Body of pancreas (tissue), 4 donors: ENCODE measurements at places on chromosomes 3 and 15. TPM values are rescaled to one million over a fixed set of nuclear protein-coding genes. Genes with fewer than 3 reads are reported as not detected.

Gene STAC
- 1.3 TPM for total RNA-seq

Gene ANKDD1A
- 18.8 TPM for total RNA-seq

Gene GMNC
- total RNA-seq = 1.0 TPM

Gene GUCA1C
- 4.4 TPM for total RNA-seq

DNA sequence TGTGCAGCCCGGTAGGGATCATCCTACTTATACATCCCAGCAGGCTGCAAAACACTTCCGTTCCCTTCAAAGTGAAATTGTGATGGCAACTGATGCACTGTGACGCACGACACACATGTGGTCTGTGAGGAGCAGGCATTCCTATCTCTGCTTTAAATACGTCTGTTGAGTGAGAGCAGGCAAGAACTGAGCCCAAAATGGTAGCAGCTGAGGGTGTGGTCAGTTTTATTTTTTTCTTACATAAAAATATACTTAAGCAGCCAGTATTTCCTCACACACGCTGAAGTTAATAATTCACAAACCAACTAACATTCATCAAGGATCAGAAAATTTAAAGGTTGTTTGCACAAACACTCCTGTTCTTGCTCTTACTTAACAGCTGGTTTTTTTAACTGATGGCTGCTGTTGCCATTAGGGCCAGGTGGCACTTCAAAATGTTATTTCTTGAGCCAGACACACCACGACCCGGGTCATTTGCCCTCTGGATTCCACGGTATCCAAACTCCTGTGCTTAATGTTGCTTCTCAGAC lies 23.9 kb downstream of the LRIG1 start:
- no peak for DNase-seq

GRCh38 chr3:65758438-65758837 lies 280.3 kb downstream of the MAGI1 start:
- no peak for DNase-seq

DNA sequence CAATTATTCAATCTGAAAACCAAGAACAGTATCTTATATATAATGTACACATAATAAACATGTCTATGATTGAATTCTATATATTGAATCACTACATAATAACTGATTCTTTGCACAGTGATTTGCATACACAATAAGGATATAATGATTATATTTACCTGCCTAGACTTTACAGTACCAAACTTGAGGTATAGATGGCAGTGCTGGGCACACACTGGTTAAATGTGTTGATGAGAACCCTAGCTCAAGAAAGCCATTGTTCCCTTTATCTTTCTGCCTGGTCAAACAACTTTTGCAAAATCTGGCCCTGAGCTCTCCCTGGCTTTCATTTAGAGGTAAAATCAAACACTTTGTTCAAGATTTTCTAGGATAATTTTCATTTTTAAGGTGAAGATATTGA lies 697.7 kb downstream of the TUSC7 start:
- DNase-seq = no peak

DNA sequence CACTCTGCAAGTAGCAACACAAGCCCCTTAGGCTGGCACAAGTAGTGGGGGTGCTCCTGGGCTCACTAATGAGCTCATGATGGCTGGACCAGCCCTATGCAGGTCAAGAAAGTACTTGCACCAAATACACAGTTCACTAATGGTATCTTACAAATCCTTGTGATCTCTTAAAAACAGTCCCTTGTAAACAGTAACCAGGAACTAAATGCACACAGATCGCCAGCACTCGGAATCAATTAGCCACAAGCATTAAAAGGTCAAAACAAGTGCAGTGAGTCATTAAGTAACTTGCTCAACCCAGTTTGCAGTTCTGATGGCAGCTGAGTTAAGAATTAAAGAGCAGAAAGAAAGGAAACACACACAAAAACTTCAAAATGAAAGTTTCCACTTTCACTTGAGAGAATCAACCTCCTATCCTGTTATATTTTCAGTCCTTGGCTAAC lies 43.2 kb downstream of the ARHGEF3 start:
- peak; percentile 64 for DNase-seq

Gene PRR20G
- total RNA-seq = not detected

DNA sequence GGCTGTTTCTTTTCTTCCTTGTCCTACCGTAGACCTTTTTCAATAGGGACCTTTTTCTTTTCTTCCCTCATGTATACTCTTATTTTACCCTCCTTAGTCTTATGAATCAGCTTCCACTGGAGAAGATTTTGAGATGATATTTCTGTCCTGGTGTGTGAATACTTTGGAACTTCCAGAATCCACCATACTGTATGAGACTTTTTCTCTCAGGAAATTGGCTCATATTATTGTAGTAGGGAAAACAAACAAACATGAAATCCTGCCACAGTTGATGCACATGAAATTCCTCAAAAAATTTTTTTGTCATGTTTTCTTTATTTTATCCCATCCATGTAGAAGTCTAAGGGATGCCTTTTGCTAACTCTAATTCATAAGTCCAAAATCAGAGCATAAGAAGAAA lies 289.3 kb upstream of the PLSCR5 start:
- DNase-seq = no peak

DNA sequence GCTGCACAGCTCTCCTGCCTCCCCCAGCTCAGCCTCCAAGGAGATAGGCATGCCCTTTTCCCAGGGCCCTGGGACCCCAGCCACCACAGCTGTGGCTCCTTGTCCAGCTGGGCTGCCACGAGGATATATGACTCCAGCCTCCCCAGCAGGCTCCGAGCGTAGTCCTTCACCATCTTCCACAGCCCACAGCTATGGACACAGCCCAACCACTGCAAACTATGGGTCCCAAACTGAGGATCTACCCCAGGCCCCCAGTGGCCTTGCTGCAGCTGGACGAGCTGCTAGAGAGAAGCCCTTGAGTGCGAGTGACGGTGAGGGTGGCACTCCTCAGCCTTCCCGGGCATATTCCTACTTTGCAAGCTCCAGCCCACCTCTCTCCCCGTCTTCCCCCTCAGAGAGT lies 20.5 kb upstream of the APEH start:
- DNase-seq = no peak

- no peak for DNase-seq
These were observed 23.6 kb downstream of the CRTC3 start for GRCh38 chr15:90553248-90553745.

Gene TGFBR2
- 143 TPM for total RNA-seq

DNA sequence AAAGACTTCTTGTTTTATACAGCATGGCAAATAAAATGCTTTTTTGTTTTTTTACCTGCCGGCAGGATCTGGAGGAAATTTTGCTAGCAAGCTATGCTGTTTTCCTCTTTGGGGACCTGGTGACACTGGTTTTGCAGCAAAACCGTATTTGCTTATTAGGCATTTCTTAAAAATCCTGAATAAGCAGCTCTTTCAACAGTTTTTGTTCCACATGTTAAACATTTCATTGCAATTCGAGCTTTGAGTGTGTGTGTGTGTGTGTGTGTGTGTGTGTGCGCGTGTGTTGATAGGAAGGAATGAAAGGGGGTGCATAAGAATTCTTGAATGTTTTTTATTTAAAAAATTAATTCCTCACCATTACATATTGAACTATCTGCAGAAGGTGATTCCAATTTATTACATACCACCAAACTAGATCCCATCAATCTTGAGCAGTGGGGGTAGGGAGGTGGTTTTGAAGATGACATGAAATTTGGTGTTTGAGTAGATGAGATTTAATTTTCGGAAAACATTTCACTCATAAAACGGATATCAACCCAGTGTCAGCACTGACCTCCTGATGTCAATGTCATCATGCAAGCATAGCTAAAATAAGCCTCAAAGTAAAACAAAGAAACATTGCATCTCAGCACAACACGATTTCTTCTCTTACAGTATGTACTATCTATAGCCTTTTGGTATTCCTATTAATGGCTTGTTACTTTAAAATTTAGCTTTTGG lies 17.3 kb downstream of the ZBTB38 start:
- DNase-seq = no peak

Gene SLC22A13
- 0.52 TPM for total RNA-seq

GRCh38 chr15:95558131-95558530 lies 772.4 kb upstream of the NR2F2 start:
- no peak for DNase-seq

- no peak for DNase-seq
These were observed 28.7 kb upstream of the LHFPL4 start for GRCh38 chr3:9582332-9582731.

- no peak for DNase-seq
These were observed 162.3 kb downstream of the TBL1XR1 start for GRCh38 chr3:177034832-177035475.

Gene MYZAP
- total RNA-seq = 10.9 TPM

GRCh38 chr15:71662306-71662705 lies 148.0 kb upstream of the NR2E3 start:
- DNase-seq = no peak

Gene AADACL2
- total RNA-seq = not detected

- no peak for DNase-seq
These were observed 163.9 kb downstream of the WNT7A start for GRCh38 chr3:13715961-13716360.

Gene CEP70
- 37.4 TPM for total RNA-seq

GRCh38 chr3:136856665-136857064 lies 5.3 kb upstream of the NCK1 start:
- no peak for DNase-seq

DNA sequence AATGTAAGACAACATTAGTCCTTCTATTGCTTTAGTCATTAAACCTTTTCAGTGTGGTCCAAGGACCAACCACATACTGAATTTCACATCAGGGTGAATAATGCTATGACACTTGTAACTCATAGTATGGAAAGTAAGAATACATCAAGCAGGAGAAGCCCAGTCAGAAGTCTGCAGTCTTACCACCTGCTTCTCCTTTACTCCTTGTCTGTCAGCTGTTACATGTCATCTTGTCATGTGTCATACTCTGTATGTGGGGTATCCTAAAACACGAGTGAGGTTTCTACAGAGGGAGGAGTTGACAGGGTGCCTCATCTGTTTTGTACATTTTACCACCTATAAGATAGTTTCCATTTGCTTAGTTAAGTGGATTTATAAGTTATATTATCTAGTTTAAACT lies 32.8 kb upstream of the EID1 start:
- DNase-seq = no peak

- no peak for DNase-seq
These were observed 31.7 kb upstream of the SLCO2A1 start for GRCh38 chr3:134061401-134061800.

Gene RAB6B
- 3.0 TPM for total RNA-seq

GRCh38 chr15:79032656-79033055 lies 57.9 kb downstream of the RASGRF1 start:
- DNase-seq = no peak

Gene ZNF501
- total RNA-seq = 3.1 TPM

Gene WNT5A
- total RNA-seq = 5.9 TPM

- DNase-seq = no peak
These were observed 14.8 kb downstream of the NR2E3 start for GRCh38 chr15:71825021-71825730.

GRCh38 chr15:66946578-66947164 lies 118.7 kb upstream of the SMAD3 start:
- DNase-seq = peak; percentile 77

Gene AHSG
- not detected for total RNA-seq

DNA sequence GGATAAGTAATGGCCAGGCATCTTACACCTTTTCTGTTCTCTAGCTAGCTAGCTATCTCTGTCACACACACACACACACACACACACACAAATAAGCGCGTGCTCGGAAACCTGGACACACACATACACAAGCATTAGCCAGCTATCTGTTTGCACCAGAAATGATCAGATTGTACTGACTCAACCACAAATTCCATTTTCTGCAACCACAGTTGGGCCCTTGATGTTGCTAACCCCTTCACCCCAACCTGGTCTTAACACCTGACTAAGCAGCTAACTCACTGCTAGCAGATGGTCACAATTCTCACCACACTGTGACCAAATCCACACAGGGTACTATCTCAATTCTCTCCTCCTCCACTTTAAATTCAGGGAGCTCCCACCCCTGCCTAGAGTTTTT lies 183.0 kb upstream of the THBS1 start:
- no peak for DNase-seq

- no peak for DNase-seq
These were observed 148.1 kb downstream of the ANO10 start for GRCh38 chr3:43473737-43474136.
